ENCODE measurements at places on chromosomes 5 and 9.
A peak's percentile ranks its signal among the peaks of the same experiment; 100 is the strongest.

GRCh38 chr5:172939071-172939470 lies 20.2 kb upstream of the RPL26L1 start:
- no peak for DNase-seq

DNA sequence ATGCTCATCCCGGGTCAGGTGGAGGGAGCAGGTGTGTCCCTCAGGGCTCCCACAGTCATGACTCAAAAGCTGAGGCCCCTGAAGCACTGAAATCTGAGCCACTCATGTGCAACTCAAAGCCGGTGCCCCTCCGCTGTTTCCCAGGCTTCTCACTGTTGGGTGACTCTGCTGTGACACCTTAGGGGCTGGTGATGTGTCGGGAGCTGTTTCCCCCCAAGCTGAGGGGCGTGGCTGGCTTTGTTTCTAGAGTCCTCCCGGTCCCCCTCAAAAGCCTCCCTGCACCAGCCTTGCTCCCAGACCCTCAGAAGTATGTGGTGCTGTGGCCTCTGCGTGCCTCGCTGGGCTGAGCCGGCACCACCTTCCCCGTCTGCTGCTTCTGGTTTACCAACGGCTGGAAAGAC lies 39.7 kb downstream of the PLPP7 start:
- no peak for DNase-seq

DNA sequence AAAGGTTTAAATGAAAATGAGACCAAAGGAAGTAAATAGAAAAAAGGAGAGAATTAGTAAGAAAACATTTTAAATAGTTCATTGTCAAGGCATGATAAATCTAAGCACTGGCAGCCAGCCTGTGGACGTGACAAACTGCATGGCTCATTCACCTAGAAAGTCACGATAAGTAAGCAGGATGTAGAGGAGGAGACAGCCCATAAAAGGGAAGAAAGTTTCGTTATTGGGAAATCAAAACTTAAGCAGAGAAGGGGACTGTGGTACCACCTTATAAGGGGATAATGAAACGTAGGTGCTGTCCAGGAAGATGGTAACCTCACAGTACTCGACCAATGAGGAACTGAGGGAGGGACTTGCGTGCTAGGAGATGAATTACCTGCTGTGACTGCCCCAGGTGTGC lies 494.5 kb upstream of the GRAMD2B start:
- no peak for DNase-seq

GRCh38 chr5:176739461-176740051 lies 70.8 kb upstream of the UNC5A start:
- no peak for DNase-seq

GRCh38 chr9:137432687-137433348 lies 8.3 kb downstream of the ENTPD8 start:
- no peak for DNase-seq

GRCh38 chr9:27338527-27338903 lies 41.6 kb upstream of the EQTN start:
- no peak for DNase-seq

- no peak for DNase-seq
Observed at GRCh38 chr9:132584601-132585560, 2.5 kb downstream of the BARHL1 start.

- DNase-seq, result no peak
Observed at GRCh38 chr9:31389075-31389474, 995.4 kb upstream of the ACO1 start.

- DNase-seq, result no peak
Observed at GRCh38 chr9:72863456-72864094, 89.3 kb downstream of the ALDH1A1 start.

- DNase-seq, result peak; percentile 43
Observed at GRCh38 chr5:74342948-74343682, 297.4 kb downstream of the ENC1 start.

DNA sequence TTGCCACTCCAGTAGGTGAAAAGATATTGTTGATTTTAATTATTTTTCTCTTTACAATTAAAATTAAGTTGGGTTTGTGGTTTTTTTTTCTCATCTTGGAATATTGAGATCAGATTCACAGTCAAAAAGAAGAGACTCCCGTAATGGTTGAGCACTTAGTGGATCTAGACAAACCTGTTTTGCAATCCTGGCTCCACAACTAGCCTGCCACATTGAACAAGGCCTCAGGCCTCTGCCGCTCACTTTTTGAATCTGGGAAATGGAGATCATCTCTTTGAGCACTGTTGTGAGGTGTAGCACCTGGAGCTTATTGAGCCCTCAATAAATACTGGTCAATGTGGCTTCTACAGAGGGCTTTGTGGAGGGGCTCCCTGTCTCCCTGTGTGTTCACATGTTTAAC lies 37.1 kb upstream of the RARS1 start:
- DNase-seq, result no peak

Measured in kidney glomerular epithelial cell (primary cell).